ENCODE measurements at places on chromosomes 12 and 14. TPM values are rescaled to one million over a fixed set of nuclear protein-coding genes. Genes with fewer than 3 reads are reported as not detected.

- peak; percentile 32 for DNase-seq
Observed at GRCh38 chr12:123533672-123534643, at the start of gene RILPL1. RILPL1 (minus strand) TSS chr12:123533719; CDS start chr12:123533482, 237 bp downstream.

DNA sequence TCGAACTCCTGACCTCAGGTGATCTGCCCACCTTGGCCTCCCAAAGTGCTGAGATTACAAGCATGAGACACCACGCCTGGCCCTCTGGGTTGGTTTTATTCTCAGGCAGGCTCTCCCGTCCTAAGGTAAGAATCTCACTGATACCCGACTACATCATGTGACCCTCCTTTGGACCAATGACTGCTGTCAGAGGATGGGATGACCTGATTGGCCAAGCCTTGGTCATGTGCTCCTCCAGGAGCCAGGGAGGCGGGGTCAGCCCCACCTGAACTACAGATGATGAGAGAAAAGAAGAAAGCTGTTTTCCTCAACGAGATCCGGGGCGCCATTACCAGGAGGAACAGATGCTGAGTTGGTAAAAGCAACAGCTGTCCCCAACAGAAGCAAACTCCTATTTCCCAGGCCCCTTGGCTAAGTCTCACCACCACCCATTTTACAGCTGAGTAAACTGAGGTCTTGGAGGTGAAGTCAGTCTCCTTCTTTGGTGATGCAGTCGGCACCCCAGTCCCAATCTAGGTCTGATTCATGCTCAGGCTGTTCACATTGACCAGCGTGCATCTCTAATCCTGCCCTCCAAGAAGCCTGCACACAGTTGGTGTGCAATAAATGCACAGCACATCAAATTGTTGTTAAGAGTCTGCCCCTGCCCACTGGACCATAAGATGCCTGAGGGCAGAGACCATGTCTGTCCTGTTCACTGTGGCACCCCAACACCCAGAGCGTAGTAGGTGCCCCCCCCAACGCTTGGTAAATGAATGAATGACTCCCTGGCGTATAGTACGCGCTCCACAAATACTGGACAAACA lies 118.8 kb downstream of the SCARB1 start:
- no peak for DNase-seq

GRCh38 chr12:84131076-84131475 lies 781.5 kb downstream of the SLC6A15 start:
- DNase-seq: peak; percentile 83

- DNase-seq: no peak
Observed at GRCh38 chr12:66072566-66072965, 58.0 kb downstream of the LLPH start.

GRCh38 chr14:23555533-23555881 lies 564 bp upstream of the THTPA start:
- no peak for DNase-seq

- no peak for DNase-seq
Observed at GRCh38 chr14:75335571-75335970, 56.9 kb downstream of the FOS start.

DNA sequence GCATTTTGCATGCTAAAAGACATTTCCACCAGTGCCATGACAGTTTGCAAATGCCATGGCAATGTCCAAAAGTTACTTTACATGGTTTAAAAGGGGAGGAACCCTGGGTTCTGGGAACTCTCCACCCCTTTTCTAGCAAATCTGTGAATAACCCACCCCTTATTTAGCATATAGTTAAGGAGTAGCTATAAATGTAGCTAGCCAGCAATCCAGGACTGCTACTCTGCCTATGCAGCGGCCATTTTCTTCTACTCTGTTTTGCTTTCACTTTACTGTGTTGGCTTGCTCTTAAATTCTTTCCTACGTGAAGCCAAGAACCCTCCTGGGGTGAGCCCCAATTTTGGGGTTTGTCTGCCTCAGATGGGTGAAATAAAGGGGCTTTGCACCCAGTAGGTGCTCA lies 141.0 kb downstream of the PTPN11 start:
- peak; percentile 7 for DNase-seq

DNA sequence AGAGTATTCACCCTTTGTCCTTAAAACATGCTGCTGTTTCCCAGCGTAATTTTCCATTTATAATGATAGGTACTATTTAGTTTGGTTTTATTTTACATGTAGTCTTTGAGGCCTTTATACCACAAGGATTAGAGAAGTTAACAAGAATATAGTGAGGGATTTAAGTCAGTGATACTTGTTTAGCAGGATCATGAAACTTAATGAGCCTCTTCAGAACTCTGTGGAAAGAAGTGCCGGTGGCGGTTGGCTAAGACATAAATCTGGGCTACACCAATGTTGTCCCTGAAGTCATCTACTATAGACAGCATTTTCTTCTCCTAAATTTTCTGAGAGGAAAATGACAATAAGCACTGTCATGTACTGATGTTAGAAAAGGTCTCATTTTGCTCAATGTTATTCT lies 1226.0 kb upstream of the SEL1L start:
- DNase-seq: no peak

- DNase-seq: no peak
Observed at GRCh38 chr12:76081909-76082308, 2.6 kb downstream of the NAP1L1 start.

DNA sequence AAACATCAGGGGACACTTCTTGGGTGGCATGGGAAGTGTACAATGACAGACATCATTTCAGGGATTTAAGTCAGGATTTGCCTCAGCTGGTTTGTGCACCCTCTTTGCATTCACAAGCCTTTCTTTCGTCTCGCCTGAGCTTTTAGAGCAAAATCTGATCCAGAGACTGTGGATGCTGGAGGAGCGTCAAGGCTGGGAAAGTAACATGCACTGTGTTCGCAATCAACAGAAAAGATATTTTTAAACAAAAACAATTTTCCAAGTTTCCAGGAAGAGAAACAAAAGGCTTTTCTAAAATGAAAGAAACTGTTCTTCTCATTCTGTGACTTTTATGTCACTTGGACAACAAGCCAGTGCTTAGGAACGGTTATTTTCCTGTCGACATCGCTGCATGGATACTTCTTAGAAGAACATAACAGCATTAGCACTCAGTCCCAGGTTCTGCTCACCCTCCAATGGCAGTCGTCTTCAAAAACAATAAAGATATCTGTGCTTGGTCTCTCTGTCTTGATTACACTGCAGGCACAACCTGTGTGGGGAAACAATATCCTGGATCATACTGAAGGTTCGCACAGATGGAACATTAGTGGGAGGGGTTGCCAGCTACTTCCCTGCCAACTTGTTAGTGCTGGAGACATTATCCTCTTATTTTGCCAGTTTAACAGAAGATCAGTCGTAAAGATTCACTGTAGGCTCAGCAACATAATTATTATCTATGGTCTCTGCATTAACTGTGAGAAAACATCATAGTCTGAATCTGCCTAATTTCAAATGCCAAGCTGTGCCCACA lies 403.3 kb upstream of the ATP2B1 start:
- DNase-seq: no peak

GPR84 gene
- not detected for total RNA-seq

TBX3 gene
- total RNA-seq: 18.6 TPM

DGKA gene
- total RNA-seq: 71.9 TPM

RASSF9 gene
- total RNA-seq: 0.18 TPM

Measured in IMR-90 (cell line).